ENCODE measurements at places on chromosomes 3 and 15. TPM values are rescaled to one million over a fixed set of nuclear protein-coding genes. Genes with fewer than 3 reads are reported as not detected.

The RETNLB gene
- total RNA-seq = not detected

The SMAD3 gene
- total RNA-seq = 148 TPM

GRCh38 chr3:78889348-78889747, 878.5 kb downstream of the ROBO1 start:
- no peak overlapping the region for H3K4me3 ChIP-seq
- H3K4me1 ChIP-seq = no peaks in the 10 kb centered on the region
- no peak for DNase-seq
- no peaks in the 10 kb centered on the region for H3K27me3 ChIP-seq
- no peak overlapping the region for H3K27ac ChIP-seq

The MAGEL2 gene
- not detected for total RNA-seq

- no peak for DNase-seq
- H3K36me3 ChIP-seq = no peaks in the 10 kb centered on the region
- H3K4me1 ChIP-seq = no peaks in the 10 kb centered on the region
- no peak overlapping the region for H3K4me3 ChIP-seq
Measured at GRCh38 chr3:47202542-47202941, 38.6 kb upstream of the SETD2 start.

DNA sequence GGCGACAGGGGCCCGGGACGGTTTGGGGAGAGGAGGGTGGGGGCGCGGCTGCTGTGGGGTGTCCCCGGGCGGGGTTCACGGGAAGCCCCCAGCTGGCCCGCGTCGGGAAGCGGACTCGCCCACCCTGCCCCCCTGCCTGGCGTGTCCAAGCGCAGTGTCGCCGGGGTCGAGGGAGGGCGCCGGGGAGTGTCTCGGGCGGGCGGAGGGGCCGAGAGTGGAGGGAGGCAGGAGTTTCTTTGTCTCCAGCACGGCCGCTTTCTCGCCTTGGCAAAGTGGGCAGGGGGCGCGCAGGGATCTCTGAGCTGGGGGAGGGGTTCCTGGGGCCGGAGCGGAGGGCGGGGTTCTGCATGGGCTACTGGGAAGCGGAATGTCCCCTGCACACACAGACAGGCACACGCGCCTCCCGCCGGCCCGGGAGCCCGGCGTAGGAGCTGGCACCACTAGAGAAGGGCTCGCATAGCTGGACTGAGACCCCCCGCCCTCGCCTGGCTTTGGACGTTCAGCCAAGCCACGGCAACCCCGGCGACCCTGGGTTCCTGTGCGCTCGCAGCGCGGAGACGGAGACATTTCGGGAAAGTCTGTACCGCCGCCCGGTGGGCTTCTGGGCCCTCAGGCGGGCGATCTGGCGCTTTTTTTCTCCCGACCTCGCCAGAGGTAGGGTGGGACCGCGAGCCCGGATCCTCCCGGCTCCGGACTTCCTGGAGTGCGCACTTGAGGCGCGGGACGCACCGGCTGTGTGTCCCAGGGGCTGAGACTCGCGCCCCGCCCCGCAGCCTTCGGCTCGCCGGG, 822 bp downstream of the ST8SIA2 start:
- H3K36me3 ChIP-seq = no peaks in the 10 kb centered on the region
- H3K4me3 ChIP-seq = no peak overlapping the region
- H3K27ac ChIP-seq = no peak overlapping the region

The GOLGA8K gene
- total RNA-seq = 0.81 TPM

- no peaks in the 10 kb centered on the region for H3K4me1 ChIP-seq
- no peaks in the 10 kb centered on the region for H3K36me3 ChIP-seq
- no peak overlapping the region for H3K27ac ChIP-seq
- peaks cover 2% of the 10 kb centered on the region for H3K27me3 ChIP-seq
Measured at GRCh38 chr3:23450806-23451205, 247.7 kb downstream of the UBE2E2 start.

The TRIM42 gene
- not detected for total RNA-seq

Measured in activated CD4-positive, alpha-beta memory T cell treated with anti-CD3 and anti-CD28 coated beads, Interleukin-2, amount 10 ng/mL, durations not matched to agents 7 days and 5 days (primary cell).